ENCODE measurements at places on chromosomes 4 and X.

DNA sequence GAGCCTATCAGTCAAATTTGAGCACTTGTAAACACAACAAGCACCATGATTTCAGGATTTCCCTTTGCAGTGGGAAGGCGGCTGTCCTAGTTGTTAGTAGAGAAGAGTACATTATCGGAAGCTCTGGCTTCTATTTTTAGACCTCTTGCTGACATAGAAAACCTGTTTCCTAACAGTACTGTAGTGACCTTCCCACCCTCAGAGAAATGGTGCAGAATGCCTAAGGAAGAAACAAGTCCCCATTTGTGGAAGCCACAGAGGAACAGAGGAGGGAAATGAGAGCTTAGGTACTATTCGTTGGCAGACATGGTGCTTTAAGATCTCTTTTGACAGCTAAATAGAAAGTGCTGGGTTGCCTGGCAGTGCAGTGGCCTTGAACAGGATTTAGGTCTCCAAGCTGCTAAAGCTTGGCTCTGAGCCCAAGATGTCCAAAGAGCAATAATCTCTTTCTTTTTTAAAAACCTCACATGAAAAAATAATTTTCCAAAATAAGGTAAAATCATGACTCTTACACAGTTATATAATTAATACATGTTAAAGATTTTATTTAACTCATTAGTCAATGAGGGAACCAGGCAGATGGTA, 24.9 kb downstream of the GLRA2 start:
- no peak for DNase-seq

GRCh38 chr4:57039345-57039744, 60.6 kb downstream of the POLR2B start:
- DNase-seq = no peak

GRCh38 chr4:121192013-121192412, 27.9 kb upstream of the TNIP3 start:
- DNase-seq = no peak

DNA sequence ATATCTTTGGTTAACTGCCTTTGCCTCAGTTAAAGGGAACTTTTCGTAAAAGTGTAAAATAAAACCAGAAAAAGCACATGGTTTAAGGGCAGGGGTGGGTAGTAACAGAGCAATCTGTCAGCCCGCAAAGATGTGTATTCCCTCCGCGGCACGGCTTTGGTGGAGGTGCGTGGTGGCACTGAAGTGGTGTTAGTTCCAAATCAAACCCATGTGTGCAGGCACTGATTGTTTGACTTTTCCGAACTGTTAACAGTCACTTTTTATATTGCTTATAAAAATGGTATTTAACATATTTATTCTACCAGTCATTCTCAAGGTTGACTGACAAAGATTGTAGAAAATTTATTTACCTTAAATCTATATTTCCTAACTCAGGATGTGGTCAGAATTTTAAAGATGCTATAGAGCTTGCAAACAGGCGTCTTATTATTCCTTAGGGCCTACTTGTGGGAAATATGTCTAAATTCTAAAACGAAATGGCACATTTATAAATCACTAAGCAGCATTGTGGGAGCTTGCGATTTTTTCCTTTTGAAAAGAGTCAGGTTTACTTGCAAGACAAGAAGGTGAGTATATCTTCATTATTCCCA, 272.7 kb upstream of the PCDH18 start:
- no peak for DNase-seq

All from smooth muscle cell of the brain vasculature (primary cell).